ENCODE measurements at places on chromosomes 1 and 21.

- no peak for DNase-seq
Measured at GRCh38 chr1:33943978-33944377, 80.1 kb downstream of the HMGB4 start.

- DNase-seq, result no peak
Measured at GRCh38 chr1:230848235-230848634, 20.1 kb downstream of the C1orf198 start.

DNA sequence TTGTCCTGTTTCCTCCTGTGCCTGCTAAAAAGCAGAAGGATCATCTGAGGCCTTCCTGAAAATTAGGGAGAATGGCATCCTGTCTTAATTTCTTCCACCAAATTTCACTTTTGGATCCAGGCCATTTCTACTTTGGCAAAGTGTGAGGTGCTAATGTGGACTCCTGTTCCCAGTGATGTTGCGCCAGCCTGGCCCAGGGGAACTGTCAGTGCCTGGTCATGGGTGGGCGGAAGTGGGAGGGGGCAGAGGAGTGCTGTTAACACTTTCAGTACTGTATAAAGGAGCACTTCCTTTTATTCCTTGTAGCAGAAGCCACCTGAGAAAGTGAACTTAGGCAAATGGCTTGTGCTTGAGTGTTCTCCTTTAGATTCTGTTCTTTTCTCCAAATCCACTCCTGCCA is 19.9 kb downstream of the ELAPOR1 start:
- no peak for DNase-seq

DNA sequence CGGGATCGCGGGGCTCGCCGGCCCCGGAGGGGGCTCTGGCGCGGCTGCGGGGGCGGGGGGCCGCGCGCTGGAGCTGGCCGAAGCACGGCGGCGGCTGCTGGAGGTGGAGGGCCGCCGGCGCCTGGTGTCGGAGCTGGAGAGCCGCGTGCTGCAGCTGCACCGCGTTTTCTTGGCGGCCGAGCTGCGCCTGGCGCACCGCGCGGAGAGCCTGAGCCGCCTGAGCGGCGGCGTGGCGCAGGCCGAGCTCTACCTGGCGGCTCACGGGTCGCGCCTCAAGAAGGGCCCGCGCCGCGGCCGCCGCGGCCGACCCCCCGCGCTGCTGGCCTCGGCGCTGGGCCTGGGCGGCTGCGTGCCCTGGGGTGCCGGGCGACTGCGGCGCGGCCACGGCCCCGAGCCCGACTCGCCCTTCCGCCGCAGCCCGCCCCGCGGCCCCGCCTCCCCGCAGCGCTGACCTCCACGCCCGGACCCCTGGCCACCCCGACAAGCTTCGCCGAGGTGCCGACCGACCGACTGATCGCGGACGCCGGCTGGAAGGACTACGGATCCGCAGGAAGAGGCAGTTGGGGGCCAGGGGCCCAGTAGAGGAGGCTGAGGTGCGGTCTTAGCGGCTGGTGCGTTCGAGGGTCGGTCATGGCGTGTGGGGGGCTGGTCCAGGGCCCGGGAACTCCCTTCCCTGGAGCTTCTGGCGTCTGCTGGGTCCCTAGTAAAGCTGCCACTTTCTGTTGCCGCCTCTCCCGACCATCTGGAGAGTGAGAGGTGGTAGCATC is 711 bp downstream of the TRNP1 start:
- DNase-seq, result no peak

DNA sequence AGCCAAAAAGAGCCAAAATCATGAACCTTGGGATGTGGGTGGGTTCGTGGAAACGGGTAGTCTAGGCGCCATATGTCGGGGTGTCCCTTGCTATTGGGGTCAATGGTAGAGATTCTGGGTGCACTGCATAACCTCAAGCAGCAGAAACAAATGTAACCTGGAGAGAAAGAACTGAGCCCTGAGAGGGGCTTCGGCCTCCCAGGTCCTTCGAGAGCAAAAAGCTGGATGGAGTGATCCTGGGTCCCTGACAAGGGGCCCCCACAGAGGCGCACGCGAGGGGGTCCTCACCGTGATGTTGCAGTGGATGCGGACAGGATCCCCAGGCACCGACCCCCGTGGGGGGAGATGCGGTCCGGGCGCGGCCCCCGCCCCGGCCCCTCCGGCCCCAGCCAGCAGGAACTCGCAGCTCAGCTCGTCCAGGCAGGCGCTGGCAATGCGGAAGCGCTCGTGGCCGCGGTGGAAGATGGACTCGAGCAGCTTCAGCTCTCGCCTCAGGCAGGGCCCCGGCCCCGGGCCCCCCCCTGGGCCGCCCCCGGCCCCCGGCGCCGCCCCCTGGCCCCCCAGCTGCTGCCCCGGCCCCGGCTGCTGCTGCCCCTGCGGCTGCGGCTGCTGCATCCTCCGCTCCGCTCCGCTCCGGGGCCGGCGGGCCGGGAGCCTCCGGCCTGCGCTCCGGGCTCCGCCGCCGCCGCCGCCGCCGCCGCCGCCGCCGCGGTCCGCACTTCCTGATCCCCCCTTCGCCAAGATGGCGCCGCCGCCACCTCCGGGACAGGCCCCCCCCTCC is at the start of gene UBE2Q1:
TSS of gene UBE2Q1 (minus strand) at position 724 of the 781 bp plus-strand sequence. CDS start at position 615, 109 bp downstream.
- DNase-seq, result no peak

- DNase-seq, result no peak
Measured at GRCh38 chr1:97392701-97393100, 528.1 kb downstream of the DPYD start.

GRCh38 chr1:50774759-50775351 is 185.2 kb downstream of the FAF1 start:
- no peak for DNase-seq

DNA sequence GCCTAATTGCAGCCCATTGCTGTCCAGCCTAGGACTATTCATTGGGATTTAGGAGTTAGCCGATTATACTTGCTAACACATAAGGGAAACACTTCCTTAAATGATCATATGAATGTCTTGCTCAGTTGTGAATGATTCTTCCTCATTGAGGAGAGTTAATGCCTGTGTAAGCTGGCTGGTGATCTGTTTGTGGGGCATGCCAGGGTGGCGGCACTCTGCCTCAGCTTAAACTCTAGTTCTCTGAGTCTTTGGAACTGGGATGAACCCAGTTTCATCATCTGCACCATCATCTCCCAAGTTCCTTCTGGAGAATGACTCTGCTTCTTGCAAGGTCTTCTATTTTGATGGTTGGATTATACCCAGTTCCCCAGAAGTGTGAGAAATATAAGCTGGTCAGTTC is 23.9 kb upstream of the SLAMF6 start:
- no peak for DNase-seq

- DNase-seq, result no peak
Measured at GRCh38 chr1:151425103-151425502, 25.7 kb downstream of the PSMB4 start.

- no peak for DNase-seq
Measured at GRCh38 chr1:212892108-212892507, 34.0 kb downstream of the FLVCR1 start.

- DNase-seq, result peak; percentile 22
Measured at GRCh38 chr1:202806845-202807450, 1.3 kb downstream of the KDM5B start.

- no peak for DNase-seq
Measured at GRCh38 chr1:111184663-111185062, 15.8 kb downstream of the DENND2D start.

DNA sequence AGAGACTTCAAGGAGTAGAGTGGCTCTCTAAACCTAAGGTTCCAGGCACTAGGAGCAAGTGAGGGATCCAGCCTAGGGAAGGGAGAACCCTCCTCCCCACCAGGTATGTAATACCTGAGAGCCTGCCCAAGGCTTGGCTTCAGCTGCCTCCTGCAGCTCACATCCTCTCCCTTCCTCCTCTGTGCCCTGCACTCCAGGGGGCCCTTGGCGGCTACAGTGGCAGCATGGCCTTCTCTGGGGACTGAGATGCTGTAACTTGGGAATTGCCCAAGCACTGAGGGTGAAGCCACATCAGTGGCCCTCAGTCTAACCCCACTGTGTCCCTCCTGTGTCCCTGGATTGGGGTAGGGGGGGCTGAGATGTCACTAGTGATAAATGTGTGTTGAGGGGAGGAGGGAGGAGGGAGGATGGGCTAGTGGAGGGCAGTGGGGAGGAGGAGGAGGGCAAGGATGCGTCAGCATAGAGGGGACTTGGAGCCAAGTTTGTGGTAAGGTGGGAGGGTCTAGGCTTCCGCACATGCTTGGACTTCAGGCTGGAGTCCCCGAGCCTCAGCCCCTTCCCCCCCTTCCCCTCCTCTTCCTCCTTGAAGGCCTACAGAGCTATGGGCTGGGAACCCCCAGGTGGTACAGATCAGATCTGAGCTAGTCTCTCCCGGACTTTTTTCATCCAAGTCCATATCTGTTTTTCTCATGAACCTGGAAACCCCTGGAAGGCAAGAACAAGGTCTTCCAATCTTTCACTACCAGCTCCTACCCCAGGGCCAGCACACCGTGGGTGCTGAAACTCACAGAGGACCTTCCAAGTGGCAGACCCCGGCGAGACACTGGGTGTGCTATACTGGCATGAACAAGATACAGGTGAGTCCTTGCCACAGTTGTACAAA is 17.5 kb downstream of the COL9A2 start:
- no peak for DNase-seq

GRCh38 chr1:233652526-233652925 is 38.6 kb downstream of the KCNK1 start:
- DNase-seq, result no peak

DNA sequence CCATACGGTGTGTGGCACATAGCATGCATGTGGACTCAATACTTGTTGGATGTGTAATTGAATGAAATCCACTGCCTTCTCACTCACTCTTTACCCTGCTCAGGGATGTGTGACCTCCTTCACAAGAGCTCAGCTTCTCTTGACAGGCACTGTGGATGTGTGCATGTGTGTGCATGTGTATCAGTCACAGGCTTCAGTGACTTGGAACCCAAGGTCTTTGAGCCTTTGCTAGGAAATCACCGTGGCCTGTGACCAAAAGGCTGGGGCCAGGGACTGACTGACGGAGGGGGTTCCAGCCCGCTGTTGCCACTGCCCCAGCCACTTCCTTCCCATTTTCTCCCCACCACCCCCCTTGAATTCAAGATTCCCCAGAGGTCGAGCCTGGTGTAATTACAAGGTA is 144.4 kb upstream of the POU3F1 start:
- DNase-seq, result no peak

GRCh38 chr1:156508955-156509234 is 8.3 kb upstream of the MEF2D start:
- DNase-seq, result no peak

Measured in stimulated activated CD8-positive, alpha-beta memory T cell treated with anti-CD3 and anti-CD28 coated beads, Interleukin-15, amount 100 ng/mL, for 48 hours (primary cell).